ENCODE measurements at places on chromosomes 2 and 18.
A peak's percentile ranks its signal among the peaks of the same experiment; 100 is the strongest.

- peak; percentile 26 for DNase-seq
Observed at GRCh38 chr18:57581301-57581934, 5.1 kb downstream of the FECH start.

DNA sequence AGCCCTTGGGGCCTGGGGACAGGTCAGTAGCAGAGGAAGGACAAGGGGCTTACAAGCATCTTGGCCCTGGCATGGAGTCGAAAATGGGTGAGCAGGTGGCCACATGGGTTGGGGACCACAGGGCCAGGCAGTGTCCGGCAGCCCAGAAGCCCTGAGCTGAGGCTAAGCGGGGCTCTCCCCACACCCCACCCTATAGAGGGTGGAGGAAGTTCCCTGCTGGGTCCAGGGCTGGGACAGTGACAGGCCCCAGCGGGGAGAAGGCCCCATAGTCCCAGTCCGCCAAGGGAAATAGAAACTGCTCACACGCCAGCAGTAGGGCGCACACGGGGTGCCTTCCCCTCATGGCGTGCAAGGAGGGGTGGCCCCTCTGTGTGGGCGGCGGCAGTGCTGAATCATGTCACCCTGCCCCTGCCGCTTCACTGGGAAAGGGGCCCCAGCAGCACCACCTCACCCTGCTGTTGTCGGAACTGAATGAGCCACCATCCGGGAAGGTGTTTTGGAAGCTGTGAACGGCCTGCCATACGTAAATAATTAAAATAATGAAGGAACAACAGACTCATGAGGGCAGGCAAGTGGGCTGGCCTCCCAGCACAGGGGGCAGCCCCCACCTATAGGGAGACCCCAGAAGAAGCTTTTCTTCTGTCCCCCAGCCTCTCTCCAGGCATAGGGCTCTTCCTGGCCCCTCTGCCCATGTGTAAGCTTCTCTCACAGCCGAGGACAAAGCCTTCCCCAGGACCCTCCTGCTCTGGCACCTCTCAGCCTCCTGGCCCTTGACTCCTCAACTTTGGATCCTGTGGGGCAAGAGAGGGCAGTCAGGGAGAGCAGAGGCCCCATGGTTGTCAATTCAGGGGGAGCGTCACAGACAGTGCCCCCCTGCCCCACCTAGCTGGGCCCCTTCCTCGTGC, 12.7 kb upstream of the DUSP2 start:
- DNase-seq = no peak

DNA sequence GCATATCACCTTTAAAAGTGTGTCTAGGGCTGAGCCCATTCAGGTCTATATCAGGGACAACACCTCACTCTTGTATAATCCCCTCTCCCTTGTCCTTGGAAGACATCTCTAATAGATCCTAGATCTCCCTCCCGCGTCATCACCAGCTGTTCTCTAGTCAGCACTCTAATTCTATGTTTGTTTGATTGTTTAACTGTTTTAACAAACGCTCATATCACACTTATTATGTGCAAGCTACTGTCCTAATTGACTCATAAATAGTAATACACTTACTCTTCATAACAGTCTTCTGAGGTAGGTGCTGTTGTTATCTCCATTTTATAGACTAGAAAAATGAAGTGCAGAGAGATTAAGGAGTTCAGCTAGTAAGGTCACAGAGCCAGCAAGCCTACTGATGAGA, 1.6 kb upstream of the ERMN start:
- no peak for DNase-seq

GRCh38 chr2:240981871-240982800, 16.3 kb upstream of the SNED1 start:
- DNase-seq = no peak

All from RPMI8226 (cell line).